ENCODE measurements at places on chromosomes 5 and 9.

- no peak for DNase-seq
Measured at GRCh38 chr5:73694089-73694488, 68.1 kb downstream of the ARHGEF28 start.

DNA sequence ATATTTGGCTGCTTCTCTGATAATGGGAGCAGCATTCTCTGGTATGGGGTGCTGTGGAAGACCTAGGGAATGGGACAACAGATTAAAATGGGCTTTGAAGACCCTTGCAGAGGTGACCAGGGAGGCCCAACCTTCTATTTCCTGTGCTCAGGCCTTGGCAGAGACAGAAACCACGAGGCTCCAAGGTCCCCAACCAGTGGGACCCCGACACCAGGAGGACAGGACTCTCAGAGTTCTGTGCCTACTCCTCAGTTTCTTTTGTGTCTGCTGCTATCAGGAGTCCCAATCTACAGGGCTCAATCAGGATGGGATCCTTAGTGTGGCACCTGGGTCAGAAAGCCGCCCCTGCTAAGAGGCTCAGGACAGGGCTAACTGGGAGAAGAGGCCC is 29.3 kb downstream of the CSF2 start:
- no peak for DNase-seq

DNA sequence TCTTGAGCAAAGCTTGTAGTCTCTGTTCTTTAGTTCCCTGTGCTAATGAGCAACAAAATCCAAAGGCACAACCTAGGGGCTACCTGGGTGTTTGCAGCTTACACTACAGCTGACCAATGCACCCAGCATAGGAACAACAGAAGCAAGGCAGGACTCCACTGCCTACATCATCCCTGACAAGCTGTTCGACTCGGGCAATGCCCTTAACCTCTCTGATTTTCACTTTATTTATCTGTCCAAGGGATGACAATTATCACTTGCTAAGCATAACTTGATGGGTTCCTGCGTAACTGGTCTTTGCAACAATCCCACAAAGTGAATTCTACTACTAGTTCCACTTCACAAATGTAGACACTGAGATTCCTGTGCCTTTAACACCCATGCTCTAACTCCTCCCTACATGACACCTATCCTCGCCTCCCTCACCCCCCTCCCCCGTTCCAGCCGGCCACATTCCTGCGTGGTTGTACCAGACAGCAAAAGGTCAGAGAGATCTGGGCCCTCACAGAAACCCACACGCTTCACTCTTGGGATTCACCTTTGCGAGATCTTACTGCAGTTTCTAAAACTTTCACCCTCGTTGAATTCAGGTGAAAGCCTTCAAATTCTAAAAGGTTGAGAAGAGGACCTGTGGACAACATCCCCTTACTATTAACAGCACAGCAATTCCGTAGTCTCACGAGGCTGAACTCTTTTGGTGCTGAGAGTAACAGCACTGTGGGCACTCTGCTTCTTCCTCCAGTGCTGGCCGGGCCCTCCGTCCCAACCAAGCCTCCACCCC is 995 bp downstream of the IPPK start:
- DNase-seq, result peak; percentile 60

DNA sequence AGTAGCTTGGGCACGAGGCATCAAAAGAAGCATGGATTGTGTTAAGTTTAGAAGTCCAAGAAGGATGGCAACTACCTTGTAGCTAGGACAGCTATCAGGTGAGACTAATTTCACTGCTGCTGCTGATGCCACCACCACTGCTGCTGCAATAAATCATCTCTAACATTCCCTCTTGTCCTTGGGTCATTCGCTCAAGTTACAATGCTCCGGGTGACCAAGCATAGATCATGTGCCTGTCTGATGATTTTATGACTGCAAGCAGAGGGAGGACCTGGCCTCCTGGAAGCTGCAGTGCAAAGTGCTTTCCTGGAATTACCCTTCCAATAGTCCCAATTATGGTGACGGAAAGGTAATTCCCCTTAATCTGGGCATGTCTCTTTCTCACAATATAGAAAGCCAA is 334.4 kb downstream of the PRELID2 start:
- no peak for DNase-seq

GRCh38 chr9:134768332-134768708 is 112.3 kb upstream of the FCN2 start:
- DNase-seq, result no peak

Measured in suppressor macrophage (primary cell).